ENCODE measurements at places on chromosomes 6 and 20.
A peak's percentile ranks its signal among the peaks of the same experiment; 100 is the strongest.

GRCh38 chr20:18694071-18694470, 106.2 kb downstream of the DTD1 start:
- DNase-seq: no peak

DNA sequence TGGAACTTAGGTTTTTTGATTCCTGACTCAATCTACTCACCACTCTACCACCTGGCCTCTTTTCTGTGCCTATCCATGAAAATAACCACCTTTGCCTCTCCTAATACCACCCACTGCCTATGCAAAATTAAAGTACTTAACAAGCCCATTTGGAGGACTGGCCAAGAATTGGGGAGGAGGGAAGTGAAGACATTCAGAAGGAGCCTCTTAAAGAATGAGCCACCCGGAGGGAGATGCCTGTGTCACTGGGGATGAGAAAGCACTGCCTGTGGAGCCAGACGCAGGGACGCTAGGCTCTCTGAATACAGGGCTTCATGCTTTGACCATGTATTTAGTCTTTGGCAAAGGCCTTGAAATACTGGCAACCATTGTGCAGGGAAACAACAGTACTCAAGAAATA, 40.0 kb upstream of the MRPS10 start:
- no peak for DNase-seq

GRCh38 chr6:44257025-44257752, at the start of gene SLC35B2:
Gene SLC35B2 (minus strand): TSS chr6:44257528. CDS start chr6:44257410, 118 bp downstream.
- peak; percentile 69 for DNase-seq

GRCh38 chr20:46273717-46274116, 34.6 kb downstream of the CDH22 start:
- DNase-seq: no peak

GRCh38 chr20:58515233-58516212, at the start of gene APCDD1L:
Gene APCDD1L (minus strand): TSS chr20:58515399. CDS start chr20:58514707, 692 bp downstream.
- peak; percentile 67 for DNase-seq

DNA sequence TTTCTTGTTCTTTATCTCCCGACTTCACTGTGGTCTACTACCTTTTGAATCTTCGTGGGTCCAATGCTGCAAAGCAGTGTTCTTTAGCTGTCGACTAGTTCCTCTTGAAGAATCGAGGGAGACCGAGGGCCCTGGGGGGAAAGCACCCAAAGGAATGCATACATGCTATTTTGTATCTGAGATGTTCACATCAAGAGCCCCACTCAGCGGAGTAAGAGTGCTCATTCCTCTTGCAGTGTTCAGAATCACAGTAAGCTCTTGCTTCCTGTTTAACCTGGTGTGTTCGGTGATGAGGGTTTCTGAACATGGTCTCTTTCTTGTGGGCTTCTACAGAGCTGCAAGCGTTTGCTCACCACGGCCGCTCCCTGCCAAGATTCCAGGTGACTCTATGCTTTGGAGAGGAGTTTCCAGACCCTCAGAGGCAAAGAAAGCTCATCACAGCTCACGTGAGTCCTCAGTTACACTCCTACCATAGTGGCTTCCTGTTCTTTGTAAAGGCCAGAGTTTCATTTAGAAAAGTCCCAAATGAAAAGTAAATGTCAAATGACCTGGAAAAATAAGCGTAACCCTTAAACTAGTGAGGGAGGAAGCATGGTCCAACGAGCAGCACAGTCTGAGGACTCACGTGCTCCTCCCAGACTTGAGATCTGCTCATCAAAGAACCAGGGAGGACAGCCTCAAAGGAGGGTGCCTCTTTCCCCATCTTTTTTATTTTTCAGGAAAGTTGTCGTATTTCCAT, 13.3 kb downstream of the IRF4 start:
- DNase-seq: no peak

DNA sequence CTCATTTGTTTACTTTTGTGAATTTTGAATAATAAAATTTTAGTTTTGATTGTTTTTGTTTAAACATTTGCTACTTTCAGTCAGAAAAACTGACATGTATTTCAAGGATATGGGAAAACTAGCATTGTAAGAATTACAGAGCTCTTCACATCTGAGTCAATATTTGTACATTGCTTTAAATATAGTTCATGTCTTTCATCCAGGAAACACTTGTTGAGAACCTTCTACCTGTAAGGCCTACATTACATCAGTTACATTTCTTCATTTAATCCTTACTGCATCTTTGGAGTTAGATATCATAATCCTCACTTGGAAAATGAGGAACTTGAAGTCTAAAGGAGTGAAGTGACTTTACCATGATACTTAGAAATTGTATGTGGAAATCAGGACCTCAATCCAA, 242.9 kb downstream of the KCNQ5 start:
- no peak for DNase-seq

DNA sequence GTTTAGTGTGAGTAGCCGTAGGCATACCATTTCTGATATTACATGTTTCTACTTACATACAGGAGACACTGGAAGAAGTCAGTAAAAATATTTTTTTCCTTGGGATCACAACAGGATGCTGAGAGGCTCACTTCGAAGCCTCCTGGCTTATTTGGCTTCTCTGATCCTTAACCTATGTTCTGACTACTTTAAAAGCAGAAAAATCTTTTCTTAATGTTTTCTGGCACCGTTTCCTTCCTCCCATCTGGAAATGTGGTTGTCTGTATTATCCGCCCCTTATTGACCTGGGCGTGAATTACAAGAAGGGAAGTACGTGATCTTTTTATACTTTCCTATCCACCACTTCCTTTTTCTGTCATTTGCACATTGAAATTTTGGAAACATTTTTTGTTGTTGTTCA, 379.6 kb downstream of the COL12A1 start:
- peak; percentile 16 for DNase-seq

DNA sequence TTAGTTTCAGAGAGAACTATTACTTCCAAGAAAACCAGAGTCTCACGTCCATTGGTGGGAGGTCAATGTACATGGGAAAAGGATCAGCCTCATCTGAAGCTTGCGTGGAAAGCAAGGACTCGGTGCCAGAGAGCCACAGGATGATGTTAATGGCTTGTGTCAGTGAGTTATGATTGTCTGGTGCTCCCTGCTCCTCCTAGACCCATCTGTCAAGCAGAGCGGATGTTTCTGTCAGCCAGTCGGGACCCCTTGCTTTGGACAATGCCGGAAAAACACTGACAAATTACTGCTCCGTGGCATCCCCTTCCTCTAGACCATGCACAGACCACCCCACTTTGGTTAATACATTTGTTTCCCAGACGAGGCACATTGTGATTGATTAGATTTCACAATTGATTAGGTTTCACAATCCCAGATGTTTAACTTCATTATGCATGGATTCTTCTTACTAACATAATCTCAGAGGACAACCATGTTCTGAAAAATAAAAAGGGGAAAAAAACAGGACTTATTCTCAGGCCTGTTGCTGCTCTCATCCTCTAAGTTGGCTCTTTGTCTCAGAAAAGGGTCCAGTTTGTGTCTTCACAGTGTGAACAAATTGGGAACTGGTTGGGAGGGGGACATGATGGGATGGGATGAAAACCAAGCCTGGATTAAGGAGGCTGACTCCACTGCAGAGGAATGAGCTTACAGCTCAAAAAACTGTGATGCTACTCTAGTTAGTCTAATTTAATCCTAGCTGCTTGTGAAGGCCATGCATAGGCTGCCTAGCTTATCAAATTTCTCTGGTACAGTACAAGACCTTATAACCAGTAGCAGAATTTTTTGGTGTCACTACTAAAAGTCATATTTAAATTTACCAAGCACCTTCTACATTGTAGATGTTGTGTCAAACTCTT, 51.9 kb downstream of the UNC5CL start:
- peak; percentile 64 for DNase-seq

Data from fibroblast of skin of abdomen (primary cell).